ENCODE measurements at places on chromosomes 4 and X. TPM values are rescaled to one million over a fixed set of nuclear protein-coding genes. Genes with fewer than 3 reads are reported as not detected.

The TMEM35A gene
- total RNA-seq = not detected

The RNF4 gene
- 78.9 TPM for total RNA-seq

The CSAG2 gene
- not detected for total RNA-seq

The TGIF2LX gene
- not detected for total RNA-seq

The REPS2 gene
- total RNA-seq = not detected

The RASSF6 gene
- not detected for total RNA-seq

Measured in activated naive CD4-positive, alpha-beta T cell treated with anti-CD3 and anti-CD28 coated beads, Interleukin-2, amount 10 ng/mL, durations not matched to agents 5 hours and 36 hours (primary cell).